Stomach (tissue), 19 donors: ENCODE measurements at places on chromosomes 12 and 14. TPM values are rescaled to one million over a fixed set of nuclear protein-coding genes. Genes with fewer than 3 reads are reported as not detected.

GRCh38 chr12:52605542-52605941 is 4.3 kb upstream of the KRT72 start:
- no peak overlapping the region for H3K27ac ChIP-seq
- H3K36me3 ChIP-seq = no peaks in the 10 kb centered on the region

DNA sequence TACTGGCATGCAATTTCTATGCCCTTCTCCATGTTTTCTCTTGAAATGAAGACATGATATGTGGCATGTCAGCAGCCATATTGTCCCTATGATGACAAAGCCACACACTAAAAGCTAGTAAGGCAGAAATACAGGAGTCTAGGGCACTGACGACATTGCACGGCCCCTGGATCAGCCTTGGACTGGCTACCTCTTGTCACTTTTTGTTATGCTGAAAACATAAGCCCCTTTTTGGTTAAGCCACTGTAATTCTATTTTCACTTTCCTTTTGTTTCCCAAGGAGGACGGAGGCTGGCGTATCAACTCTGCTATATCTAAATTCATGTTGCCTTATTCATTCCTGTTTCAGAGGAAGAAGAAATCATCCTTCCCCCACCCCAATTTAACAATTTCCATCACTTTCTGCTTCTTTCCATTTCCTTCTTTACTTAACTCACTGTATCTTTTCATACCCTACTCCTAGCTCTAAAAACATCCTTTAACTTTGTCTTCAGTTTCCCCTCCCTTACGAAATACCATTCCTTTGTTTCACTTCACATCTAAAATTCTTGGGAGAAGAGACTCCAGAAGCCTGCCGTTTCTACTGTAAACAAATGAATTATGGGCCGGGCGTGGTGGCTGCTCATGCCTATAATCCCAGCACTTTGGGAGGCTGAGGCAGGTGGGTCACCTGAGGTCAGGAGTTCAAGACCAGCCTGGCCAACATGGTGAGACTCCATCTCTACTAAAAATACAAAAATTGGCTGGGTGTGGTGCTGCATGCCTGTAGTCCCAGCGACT is 364.1 kb downstream of the PCNX1 start:
- no peaks in the 10 kb centered on the region for H3K36me3 ChIP-seq
- no peak overlapping the region for H3K4me3 ChIP-seq
- H3K4me1 ChIP-seq = peaks cover 6% of the 10 kb centered on the region
- DNase-seq = no peak

DNA sequence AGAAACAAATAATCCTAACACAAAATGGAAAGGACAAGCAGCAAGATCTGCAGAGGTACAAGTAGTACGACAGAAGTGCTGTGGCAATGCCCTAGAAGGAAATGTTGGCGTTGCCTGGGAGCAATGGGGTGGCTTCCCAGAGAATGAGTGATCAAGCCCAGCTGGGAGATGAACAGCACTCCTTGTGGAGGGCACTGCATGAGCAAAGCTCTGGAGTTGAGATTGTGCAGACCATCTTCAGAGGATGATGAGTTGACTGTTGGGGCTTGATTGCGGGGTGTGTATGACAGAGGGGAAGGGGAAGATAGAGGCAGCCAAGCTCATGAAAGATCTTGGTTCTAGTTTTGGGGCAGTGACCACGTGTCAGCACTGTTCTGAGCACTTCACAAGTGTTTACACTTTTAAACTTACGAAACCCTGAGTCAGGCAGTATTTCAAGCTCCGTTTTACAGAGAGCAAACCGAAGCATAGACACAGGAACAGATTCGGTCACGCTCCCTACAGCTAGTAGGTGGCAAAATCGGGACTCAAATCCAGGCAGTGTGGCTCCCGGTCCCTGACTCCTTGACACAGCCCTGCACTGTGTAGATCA is 127.2 kb upstream of the LHX5 start:
- no peaks in the 10 kb centered on the region for H3K27me3 ChIP-seq
- no peak for DNase-seq
- no peaks in the 10 kb centered on the region for H3K36me3 ChIP-seq
- H3K27ac ChIP-seq = no peak overlapping the region
- H3K4me3 ChIP-seq = no peak overlapping the region

GRCh38 chr14:74444866-74445265 is 18.9 kb upstream of the SYNDIG1L start:
- H3K27me3 ChIP-seq = no peaks in the 10 kb centered on the region
- no peak for DNase-seq
- no peak overlapping the region for H3K27ac ChIP-seq
- H3K4me1 ChIP-seq = no peaks in the 10 kb centered on the region

- DNase-seq = no peak
- H3K27ac ChIP-seq = no peak overlapping the region
- peaks cover 4% of the 10 kb centered on the region for H3K4me1 ChIP-seq
- peaks cover 15% of the 10 kb centered on the region for H3K27me3 ChIP-seq
- H3K4me3 ChIP-seq = no peak overlapping the region
- H3K36me3 ChIP-seq = no peaks in the 10 kb centered on the region
These were observed 17.8 kb upstream of the STAB2 start for GRCh38 chr12:103569278-103569677.

The DDX11 gene
- 29.8 TPM for total RNA-seq
